ENCODE measurements at places on chromosomes 11 and 22. TPM values are rescaled to one million over a fixed set of nuclear protein-coding genes. Genes with fewer than 3 reads are reported as not detected.

SNRPD3 gene
- polyA plus RNA-seq, result 229 TPM

- DNase-seq, result peak; percentile 70
Observed at GRCh38 chr22:38051900-38052862, 5.0 kb upstream of the PICK1 start.

DNA sequence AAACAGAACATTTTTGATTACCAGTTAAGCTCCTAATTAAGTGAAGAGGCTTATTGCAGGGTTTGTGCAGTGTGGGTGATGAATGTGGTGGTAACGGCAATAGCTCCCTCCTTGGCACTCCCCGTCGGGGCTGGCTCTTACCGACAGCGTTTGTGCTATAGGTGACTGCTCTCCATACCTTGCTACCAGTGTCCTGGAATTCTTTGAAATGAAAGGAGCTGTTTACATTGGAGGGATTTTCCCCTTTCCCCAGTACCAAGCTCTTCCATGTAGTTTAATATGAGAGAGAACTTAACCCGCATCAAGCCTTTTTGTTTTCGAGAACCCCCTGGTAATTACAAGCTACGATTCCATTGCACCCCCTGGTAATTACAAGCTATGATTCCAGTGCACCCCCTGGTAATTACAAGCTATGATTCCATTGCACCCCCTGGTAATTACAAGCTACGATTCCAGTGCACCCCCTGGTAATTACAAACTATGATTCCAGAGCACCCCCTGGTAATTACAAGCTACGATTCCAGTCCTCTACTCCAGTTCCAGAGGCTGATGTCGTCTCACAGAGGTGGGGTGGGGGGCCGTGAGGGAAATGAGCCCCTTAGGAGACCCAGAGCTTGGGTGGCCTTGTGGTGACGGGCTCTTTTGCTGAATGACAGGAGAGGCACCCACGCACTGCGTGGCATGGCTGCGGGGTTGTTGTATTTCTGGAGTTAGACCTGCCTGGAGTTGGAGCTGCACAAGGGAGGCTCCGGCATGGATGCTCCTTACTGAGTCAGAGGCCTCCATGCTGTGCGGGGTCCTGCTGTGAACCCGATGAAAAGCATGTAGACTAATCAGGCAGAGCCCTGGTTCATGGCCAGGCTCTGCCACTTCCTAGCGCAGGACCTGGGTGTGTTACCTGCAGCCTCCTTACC lies 205.3 kb downstream of the TBC1D22A start:
- DNase-seq, result no peak

SHISA8 gene
- polyA plus RNA-seq, result 0.78 TPM

GRCh38 chr11:45156201-45156600 lies 9.8 kb downstream of the PRDM11 start:
- no peak for DNase-seq

GRCh38 chr22:41976070-41976901 lies 7.0 kb downstream of the SEPTIN3 start:
- DNase-seq, result no peak

DNA sequence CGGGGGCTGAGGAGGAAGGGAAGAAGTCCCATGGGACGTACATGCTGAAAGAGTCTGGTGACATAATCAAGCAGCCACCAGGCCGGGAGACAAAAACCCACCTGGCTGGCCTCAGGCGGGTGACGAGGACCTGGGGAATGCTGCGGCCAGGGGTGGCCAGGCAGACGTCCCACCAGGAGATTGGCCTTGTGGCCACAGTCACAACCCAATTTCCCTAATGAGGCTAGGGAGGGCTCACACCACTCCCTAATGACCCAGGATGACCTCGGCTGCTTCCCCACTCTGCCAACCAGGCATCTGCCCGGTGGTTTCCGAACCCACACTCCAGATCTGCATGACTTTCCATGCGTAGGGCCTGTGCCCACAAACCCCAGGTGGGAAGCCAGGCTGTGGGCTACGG lies 66.9 kb downstream of the SCUBE1 start:
- DNase-seq, result no peak

DNA sequence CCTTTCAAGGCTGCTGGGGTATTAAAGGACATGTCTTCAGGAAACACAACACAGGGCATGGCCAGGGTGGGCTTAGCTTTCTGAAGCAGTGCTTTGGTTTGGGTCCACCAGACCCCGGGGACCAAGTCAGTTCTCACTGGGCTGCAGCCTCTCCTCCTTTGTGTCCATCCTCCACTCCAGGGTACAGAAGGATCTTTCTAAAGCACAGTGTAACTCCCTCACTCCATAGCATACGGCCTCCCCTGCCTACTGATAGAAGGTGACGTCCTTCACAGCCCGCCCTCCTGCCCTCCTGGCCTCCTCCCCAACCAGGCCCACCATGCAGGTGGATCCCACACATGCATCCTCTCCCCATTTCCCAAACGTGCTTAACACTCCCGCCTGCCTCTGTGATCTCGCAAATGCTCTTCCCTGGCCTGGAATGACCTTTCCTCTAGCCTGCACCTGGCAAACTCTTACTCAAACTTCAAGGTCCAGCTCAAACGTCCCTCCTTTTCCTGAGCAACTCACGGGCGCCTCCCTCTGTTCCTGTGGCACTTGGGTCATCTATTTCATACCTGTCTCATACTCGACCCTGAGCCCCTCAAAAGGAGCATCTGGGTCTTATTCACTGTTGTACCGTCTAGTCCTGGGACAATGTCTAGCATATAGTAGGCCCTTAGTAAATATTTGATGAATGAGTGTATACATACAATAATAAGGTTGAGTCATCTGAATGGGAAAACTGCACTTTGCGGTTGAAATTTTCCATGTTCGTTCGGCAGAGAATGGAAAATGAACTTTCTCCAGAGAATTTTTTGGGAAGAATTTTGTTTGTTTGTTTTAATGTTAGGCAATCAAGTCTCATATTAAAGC lies 187.7 kb downstream of the EFCAB6 start:
- DNase-seq, result no peak

- DNase-seq, result no peak
Observed at GRCh38 chr11:70952191-70952590, 300.2 kb downstream of the SHANK2 start.

DNA sequence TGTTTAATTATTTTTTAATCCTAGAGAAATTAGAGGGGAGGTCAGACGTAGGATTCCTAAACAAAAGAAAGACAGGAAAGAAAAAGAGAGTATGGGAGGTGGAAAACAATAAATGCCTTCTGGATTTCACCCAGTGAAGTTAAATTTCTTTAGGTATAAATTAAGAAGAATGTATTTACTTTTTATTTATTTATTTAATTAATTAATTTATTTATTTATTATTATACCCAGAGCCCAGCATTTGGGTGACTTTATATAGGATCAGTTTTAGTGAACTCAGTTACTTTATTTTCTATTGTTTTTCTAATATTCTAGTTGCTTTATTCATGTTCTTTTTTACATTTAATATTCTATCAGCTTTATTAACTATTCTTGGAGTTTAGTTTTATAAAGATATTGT lies 551.8 kb downstream of the LUZP2 start:
- DNase-seq, result no peak

GRCh38 chr22:33126881-33127280 lies 68.7 kb upstream of the SYN3 start:
- DNase-seq, result no peak

DNA sequence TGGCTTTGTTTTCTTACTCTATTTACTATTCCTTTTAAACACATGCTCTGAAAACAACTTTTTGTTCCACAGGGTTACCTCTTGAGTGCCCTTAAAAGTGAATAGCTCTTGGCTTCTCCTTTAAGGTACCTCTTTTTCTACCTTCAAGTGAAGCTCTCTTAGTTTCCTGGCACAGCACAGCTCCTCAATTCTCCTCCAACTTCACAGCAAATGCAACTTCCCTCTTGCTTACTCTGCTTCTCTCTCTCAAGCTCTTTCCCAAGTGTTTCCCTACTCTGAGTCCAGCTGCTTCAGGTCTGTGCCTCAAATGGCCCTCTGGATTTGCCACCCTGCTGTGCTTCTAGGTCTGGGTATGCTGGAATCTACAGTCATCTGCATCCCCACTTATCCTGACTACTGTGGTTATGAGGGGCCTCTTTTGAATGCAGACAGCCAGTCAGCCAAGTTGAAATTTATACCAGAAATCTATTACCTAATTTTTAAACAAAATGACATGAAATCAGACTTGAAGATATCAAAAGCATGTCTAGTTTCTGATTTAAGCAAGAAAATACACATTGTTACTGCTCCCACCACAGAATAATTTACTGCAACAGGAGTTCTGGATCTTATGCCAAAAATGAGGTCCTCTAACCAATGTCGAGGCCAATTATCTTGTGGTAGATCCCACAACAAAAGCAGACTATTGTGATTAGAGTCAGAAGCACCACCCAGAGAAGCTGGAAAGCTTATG lies 371.1 kb downstream of the SOX6 start:
- no peak for DNase-seq

- no peak for DNase-seq
Observed at GRCh38 chr11:7651140-7651551, 22.2 kb downstream of the CYB5R2 start.

GRCh38 chr11:120514541-120515121 lies 3.1 kb downstream of the GRIK4 start:
- DNase-seq, result no peak

- DNase-seq, result no peak
Observed at GRCh38 chr11:8083871-8084281, 2.9 kb downstream of the TUB start.

GRCh38 chr11:59673291-59673690 lies 4.5 kb upstream of the PATL1 start:
- DNase-seq, result no peak
